ENCODE measurements at places on chromosomes 3 and 15.

DNA sequence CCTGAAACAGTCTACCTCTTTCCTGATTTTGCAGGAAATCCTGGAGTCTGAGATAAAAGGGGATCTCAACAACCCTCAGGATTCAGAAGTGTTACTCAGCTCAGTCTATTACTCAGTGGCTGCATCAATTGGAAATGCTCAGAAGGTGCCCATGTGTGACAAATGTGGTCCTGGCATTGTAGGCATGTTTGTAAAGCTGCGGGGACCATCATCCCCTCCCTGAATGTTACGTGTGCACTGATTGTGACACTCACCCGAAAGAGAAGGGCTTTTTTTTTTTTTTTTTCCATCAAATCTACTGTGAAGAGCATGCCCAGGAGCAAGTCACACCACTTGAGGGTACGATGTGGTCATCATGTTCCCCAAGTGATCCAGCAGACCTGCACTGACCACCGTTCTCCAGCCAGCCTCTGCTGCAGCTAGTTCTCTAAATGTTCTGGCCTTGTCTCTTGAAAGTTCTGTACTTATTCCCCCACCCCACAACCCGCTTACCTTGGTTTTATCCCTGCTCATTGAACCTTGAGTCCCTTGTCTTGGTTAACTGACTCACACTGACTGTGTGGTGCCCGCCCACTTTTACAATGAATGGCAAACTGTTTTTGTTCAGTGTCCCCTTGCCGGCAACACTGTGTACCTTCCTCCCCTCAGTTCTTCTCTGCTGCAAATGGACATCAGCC lies 19.8 kb downstream of the ST3GAL6 start:
- DNase-seq: no peak

- DNase-seq: peak; percentile 83
Observed at GRCh38 chr15:75945953-75946352, 42.3 kb downstream of the FBXO22 start.

- no peak for DNase-seq
Observed at GRCh38 chr15:70254311-70254869, 156.7 kb upstream of the TLE3 start.

DNA sequence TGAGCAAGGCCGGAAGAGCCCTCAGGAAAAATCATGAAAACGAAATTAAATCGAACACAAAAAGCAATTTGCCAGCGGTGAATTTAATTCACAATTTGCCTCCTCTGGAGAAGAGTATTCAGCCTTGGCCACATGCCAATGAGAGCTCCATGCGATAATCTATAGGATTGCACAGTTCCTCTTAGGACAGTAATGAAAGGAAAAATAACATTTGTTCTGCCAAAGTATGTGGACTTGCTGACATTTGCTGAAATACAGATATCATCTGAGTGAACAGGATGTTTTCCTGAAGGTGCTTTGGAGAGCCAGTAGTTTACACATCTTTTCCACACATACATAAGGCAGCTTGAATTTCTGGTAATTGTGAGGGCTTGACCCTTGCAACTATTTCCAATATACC lies 188.6 kb upstream of the PDZRN3 start:
- no peak for DNase-seq

DNA sequence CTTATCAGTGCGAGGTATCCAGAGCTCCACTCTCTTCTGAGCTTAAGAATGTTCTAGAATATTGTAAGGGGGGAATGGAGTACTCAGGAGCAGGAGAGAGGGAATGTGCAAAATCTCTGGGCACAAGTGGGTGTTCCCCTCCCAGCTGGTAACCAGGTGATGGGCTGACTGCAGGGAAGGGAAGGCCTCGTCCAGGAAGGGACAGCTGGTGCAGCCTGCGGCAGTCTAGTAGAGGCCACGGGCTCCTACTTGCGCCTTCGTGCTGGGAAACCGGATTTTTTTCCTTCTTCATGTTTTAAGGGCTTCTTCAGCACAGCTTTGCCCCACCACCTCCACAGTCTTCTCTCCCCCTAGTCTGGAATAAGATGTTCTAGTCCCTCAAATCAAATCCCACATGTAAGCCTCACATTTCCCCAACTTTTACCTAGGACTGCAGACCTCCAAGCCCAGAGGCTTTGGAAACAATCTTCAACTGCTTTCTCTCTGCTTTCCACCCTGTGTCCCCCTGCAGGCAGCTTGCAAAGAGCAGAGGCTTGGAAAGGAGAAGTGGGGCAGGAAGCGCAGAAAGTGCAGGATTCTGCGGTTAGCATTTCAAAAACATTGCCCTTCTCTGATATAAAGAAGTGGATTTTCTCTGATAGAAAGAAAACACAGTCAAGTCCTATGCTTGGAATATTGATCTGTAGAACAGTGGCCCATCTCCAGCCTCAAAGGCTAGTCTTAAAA lies 11.9 kb upstream of the CGNL1 start:
- peak; percentile 10 for DNase-seq

- DNase-seq: no peak
Observed at GRCh38 chr3:194178669-194179068, 42.7 kb downstream of the HES1 start.

GRCh38 chr15:67808821-67809220 lies 16.5 kb upstream of the SKOR1 start:
- DNase-seq: no peak

- DNase-seq: peak; percentile 59
Observed at GRCh38 chr15:73265536-73266153, 103.1 kb downstream of the HCN4 start.

- peak; percentile 7 for DNase-seq
Observed at GRCh38 chr15:73809728-73810501, 56.8 kb upstream of the INSYN1 start.

DNA sequence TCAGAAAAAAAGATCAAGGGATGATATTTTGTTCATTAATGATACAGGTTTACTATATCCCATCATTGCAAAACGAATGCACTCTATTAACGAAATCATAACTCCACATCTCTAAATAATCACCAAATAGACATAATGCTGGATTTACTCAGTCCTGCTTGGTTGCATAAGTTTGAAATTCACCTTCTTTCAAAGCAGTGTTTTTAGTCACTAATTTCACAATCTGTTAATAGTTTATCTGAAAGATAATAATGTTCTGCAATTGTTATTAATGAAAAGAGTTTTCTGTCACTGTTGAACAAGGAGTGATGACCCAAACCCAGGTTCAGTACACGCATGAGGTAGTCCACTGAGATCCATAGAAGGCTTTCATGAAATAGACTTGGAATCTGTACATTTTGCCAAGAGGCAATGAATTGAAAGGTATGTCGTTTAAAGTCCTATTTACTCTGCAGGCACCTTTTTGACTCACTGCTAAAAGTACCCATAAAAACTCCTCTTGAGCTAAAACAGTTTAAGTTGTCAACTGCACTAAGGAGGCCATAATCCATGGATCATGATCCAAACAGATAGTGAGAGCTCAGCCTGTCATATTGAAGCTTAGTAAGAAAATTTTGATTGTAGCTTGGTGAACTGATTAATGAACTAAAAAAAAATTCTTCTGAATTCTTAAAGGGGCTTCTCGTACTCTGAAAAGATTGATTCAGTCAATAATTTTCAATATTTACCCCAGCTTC lies 75.6 kb upstream of the MBNL1 start:
- DNase-seq: no peak

DNA sequence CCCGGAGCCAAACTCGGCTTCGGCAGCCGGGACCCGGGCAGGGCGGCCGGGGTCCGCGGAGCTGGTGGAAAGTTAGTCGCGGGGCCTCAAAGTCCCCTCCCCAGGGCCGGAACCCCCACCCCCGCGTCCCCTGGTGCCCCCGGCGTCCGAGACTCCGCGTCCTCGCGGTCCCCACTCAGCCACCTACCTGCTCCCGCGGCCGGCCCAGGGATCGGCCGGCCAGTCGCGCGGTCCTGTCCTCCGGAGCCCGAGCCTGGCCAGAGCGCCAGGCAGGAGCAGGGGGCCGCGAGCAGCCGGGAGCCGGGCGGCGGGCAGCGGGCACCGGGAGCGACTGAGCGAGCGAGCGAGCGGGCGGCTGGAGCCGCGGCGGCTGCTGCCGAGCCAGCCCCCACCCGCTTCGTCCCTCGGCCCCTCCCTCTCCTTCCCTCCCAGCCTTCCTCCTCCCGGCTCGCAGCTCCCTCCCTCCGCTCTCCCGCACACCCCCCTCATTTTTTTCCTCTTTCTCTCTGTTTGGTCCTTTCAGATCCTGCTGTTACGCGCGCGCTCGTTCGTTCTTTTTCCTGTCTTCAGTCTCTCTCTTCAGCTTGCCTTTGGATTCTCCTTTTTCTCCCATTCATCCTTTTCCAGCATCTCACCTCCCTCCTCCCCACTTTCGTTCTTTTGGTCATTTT lies at the start of gene MEGF11:
Gene MEGF11, minus strand, starts transcription at position 333 of the 671 bp plus-strand sequence. CDS start 125,347 bp downstream, outside the sequence.
- DNase-seq: peak; percentile 32

DNA sequence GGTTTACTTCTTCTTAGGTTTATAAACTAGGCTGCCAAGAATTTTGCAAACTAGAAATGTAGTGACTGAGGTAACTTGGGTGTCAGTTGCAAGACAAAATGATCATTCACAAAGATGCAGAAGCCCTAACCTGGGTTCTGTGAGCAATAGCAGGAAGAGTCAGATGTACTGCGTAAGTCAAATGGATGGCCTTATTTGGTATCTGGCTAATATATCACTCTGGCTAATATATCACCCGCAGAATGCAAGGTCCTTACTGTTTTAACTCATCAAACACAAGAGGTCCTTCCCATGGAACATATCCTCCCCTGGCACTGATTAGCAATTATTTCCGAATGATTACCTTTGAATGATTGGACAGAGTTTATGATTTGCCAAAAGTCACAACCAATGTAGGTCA lies 37.4 kb downstream of the RBMS3 start:
- no peak for DNase-seq

DNA sequence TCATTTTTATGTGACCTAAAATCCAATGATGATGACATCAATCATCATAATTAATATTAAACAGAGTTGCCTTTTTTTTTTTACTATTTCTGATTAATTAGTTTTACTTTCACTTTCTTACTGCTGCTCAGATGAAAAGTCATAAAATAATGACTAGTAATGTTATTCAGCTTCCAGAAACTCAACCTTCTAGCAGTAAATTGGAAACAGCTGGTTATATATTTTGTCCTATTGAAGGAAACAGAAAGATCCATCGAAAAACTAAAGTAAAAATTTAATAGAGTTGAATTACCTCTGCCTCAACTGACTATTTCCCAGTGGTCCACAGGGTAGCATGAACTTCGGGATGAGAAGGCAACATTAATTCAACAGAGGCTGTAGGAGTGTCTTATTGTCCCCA lies 107.1 kb upstream of the PTX3 start:
- peak; percentile 18 for DNase-seq

- no peak for DNase-seq
Observed at GRCh38 chr15:79960502-79961212, 10.3 kb downstream of the BCL2A1 start.

- DNase-seq: no peak
Observed at GRCh38 chr15:47955021-47955420, 165.8 kb upstream of the SLC24A5 start.

- no peak for DNase-seq
Observed at GRCh38 chr3:157026091-157026490, 133.9 kb downstream of the CCNL1 start.

DNA sequence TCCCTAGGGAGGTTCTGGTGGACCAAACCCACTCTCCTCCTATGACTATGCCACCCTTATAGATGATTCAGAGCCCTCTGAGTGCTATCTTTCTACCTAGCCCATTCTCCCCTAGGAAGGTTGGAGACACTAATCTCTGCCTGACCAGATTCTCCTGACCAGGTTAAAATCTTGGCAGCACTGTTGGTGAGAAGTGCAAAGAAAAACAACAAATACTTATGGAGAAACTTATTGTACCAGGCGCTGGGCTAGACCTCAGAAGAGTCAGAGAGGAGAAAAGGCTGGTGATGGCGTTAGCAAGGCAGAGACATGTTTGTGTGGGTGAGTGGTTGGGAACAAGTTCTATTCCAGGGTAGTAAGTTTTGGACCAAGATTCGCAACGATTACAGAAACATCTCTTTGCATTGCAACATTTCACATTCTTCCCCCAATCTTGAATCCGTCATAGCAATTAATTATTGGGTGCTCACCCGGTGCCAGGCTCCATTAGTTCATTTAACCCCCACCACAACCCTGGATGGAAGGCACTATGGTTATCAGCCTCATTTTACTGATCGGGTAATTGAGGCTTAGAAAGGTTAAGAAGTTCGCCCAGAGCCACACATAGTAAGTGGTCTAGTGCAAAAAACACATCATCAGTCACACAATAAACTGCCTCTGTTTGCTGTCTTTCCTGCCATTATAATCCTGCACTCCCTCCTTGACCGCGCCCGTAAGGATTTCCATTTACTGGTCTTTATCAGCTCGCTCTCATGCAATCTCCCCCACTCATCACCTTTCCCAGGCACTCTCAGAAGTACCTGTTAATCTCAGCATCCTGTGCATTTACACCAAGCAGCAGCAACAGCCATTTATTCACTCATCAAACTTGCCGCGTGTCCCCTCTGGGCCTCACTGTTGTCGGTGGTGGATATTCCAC lies 655 bp upstream of the TSPAN3 start:
- DNase-seq: no peak

DNA sequence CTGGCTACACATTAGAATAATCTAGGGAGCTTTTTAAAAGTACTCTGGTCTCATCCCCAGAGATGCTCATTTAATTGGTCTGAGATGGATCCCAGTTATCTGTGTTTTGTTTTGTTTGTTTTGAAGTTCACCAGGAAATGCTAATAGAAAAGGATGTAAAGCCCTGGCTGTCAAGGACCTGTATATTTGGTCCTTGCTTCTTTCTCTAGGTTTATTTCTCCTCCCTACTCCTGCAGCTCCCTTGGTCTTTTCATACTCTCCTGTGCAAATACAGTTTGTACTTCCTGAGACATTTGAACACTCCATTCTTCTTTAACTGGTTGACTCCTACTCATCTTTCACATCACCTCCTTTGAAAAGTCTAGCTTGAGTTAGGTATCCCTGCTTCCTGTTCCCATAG lies 3.3 kb downstream of the PIK3CA start:
- peak; percentile 6 for DNase-seq

GRCh38 chr3:171193693-171194092 lies 167.2 kb upstream of the SLC2A2 start:
- peak; percentile 33 for DNase-seq

DNA sequence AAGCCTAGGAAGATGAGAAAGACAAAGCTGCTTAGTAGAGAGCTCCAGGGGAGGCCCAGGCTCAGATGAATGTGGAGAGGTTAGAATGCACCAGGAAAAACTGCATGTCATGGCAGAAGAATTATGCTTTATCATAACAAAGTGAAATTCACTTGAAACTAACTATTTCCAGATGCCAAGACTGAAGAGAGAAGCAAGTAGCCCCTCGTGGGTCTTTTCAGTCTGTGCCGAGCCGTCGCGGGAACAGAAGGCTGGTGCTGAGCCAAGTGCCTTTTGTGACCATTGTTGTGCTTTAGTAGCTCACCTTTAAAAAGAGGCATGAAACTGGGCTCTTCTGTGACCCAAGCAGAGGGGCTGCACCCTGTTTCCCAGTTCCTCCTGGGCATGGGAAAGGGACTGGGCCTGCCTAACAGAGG lies 73.2 kb downstream of the CHDH start:
- no peak for DNase-seq

DNA sequence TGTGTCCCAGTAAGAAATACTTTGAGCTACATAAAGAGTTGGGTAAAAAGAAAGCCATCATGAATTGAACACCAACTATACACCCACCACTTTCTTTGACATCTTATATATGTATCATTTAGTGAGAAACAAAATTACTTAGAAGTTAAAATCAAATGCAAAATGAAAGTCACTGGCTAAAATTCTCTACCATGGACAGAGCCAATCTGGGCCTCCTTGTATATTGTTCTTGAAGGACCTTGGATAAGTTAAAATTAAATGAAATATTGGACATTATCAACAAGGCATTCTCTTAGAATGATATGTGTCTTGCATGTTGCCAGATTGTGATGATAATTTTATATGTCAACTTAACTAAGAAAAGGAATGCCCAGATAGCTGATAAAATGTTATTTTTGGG lies 64.2 kb upstream of the CHL1 start:
- no peak for DNase-seq
